Bronchial smooth muscle cell (primary cell): ENCODE measurements at places on chromosomes 12 and 14. TPM values are rescaled to one million over a fixed set of nuclear protein-coding genes. Genes with fewer than 3 reads are reported as not detected.

The NGB gene
- not detected in 2 replicates for total RNA-seq

The OR6C1 gene
- total RNA-seq, result not detected in 2 replicates

The CLEC2A gene
- total RNA-seq, result not detected in 2 replicates

The DCAF4 gene
- 7.1 and 9.6 TPM in 2 replicates for total RNA-seq
